ENCODE measurements at places on chromosomes 3 and 15.

DNA sequence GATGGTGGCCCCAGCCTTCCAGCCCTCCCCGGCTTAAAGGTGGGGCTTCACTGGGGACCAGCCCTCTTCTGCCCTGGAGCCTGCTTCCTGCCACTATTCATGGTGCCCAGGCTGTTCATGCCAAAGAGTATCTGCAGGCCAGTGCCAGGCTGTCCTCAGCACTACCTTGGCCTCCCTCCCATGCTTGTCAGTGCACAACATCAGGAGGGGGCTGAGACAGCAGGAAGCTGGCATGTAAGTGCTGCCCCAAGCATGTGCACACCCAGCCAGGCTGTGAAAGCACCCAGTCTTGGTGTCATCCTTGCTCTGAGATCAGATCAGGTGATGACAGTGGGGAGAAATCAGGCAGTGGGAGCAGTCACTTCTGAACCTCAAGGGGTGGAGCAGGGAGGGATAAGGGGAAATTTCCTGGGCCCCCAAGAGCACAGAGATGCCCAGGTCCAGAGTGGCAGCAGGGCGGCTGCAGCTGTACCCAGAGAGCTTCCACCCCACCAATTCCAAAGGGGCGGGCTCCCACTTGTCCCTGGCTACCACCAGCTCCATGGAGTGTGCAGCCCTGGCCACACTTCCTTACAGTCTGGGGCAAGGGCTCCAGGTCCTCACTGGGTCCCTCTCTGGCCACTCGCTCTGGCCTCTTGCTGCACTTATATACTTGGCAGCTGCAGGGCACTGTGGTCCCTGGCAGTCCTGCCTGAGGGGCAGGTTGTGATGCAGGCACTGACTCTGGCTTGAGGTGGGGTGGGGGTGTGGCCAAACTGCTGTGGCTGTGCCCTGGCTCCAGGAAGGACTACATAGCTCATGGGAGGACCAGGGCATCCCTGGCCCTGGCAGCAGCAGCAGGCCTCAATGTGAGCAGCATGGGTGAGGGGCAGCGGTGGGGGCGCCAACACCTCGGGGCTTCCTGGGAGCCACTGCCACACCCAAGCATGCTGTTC lies 91.4 kb upstream of the TNFSF10 start:
- DNase-seq: no peak

DNA sequence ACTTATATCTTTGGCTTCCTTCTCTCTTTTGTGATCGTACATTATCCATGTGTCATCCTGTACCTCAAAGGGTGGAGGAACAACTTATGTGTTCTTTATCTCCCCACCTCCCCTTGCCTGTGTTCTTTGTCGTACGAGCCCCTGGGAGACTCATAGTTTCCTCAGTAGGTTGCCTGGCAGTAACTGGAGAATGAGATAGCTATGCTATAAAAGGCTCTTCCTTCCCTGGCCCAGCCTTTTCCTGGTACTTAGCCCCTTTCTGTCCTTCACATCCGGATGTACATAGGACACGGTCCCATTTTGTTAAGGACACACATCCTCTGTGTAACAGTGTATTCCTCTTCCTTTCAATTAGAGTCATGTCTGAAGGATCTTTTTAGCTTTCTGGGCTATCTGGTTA lies 32.1 kb downstream of the PLCL2 start:
- no peak for DNase-seq

DNA sequence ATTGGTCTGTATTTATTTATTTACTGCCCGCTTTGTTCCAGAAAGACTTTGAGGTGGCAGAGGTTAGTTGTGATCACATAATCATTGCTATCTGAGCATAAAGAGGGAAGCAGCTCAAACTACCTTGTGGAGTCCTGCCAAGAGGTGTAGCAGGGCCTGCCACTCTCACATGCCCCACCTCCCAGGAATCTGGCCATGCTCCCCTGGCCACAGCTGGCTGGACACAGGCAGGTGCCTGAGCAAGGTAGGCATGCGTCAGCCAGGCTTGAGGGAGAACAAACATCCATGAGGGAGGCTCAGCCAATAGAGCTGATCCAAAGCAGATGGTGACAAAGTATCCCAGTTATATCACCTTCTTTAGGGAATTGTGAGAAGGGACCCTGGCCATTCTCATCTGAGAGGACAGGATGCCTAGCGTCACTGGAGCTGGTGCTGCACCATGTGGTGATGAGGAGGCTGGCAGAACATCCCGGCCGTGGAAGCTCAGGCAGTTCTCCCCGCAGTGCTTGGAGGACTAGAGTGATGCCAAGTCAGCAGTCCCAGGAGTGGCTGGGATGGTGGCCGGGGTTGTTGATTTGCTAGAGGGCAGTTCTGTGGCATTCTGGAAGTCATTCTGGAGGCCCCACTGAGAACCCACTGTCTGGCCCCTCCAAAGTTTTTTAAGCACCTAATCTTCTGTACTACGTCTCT lies 6.8 kb upstream of the POLG start:
- no peak for DNase-seq

DNA sequence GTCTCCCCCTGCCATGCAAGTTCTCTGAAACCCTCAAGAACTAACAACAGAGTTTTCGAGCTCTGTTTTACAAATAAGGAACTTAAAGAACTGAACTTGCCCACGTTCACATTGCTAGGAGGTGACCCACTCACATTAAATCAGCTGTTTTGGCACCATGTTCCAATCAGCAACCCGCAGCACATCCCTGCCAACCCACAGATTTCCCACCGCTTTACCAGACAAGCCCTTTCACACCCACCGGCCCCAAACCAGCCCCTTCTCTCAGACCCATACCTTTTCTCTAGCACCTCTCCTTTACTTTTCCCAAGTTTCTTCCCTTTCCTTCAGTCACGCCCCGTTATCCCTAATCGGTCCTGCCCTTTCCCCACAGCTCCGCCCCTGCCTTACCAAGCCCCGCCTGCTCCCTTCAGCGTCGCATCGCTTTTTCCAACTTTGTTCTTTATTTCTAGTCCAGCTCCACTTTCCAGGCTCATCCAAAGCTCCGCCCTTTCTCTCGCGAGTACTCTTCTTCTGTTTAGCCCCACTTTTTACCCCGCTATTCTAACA lies 804 bp upstream of the BRPF1 start:
- DNase-seq: no peak

- DNase-seq: no peak
Measured at GRCh38 chr3:133368371-133369067, 31.3 kb upstream of the BFSP2 start.

- DNase-seq: no peak
Measured at GRCh38 chr3:58557491-58557890, 19.7 kb downstream of the FAM107A start.

DNA sequence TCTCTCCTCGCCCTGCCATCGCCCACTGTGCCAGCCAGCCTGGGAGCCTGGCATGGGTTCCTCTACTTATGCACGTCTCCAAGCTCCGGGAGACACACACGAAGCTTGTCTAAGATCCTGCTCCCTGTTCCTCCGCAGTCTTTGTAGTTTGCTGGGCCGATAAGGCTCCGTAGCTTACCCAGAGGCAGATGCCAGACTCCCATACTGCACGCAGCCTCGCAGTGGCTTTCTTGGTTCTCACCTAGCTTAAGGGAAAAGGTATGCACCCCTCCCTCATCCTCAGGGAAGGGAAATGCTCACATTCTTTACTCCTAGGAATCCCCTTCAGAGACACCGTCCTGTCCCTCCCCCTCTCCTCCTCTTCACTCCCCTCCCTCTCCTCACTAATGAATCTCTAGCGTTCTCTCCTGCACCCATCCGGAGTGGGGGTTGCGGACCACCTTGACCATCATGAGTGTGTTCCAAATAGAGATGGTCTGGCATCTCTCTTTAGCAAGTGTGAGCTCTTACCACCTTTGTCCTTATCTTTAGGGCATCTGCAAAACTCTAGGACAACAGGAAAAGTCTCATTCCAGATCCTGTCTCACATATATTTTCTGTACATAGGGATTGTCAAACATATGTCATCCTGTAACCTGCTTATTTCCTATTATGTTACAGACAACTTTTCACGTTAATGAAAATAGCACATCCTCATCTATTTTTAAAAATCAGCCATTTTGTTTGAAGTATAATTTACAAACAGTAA lies 56.5 kb downstream of the TMEM266 start:
- DNase-seq: no peak

DNA sequence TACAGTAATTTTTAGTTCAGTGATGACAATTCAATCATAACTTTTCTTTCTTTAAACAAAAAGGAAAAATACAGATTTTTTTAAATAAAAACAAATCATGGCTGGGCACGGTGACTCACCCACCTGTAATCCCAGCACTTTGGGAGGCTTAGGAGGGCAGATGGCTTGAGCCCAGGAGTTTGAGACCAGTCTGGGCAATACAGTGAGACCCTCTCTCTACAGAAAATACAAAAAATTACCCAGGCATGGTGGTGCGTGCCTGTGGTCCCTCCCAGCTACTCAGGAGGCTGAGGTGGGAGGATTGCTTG lies 25.6 kb upstream of the ATG7 start:
- DNase-seq: no peak

GRCh38 chr3:106428565-106428994 lies 559.8 kb upstream of the CBLB start:
- no peak for DNase-seq

GRCh38 chr15:80597076-80597475 lies 98.0 kb upstream of the ABHD17C start:
- no peak for DNase-seq

GRCh38 chr3:167397826-167398225 lies 17.7 kb upstream of the ZBBX start:
- no peak for DNase-seq

- DNase-seq: no peak
Measured at GRCh38 chr3:45387171-45387570, 1.2 kb upstream of the LARS2 start.

GRCh38 chr15:40918146-40918798 lies 10.9 kb upstream of the DLL4 start:
- no peak for DNase-seq

DNA sequence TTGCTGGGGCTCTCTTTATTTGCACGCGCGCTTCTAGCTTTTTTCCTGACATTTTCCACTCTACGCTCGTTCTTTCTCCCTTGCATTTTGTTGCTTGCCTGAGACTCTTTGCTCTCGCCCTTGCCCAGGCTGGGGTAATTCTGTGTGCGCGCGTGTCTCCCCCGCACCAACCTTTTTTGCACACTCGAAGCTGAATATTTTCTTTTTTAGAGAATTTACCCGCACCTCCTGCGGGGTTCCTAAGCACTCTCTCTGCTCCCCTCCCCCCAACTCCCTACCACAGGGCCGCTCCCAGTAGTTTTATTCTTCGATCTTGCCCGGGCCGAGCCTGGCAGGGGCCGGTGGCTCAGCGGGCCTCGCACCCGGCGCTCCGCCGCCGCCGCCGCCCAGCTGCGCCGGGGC lies 732 bp downstream of the FAM43A start:
- DNase-seq: no peak

GRCh38 chr3:126129398-126129891 lies 45.5 kb upstream of the SLC41A3 start:
- peak; percentile 1 for DNase-seq

GRCh38 chr15:82146990-82147461 lies 101.2 kb upstream of the MEX3B start:
- DNase-seq: no peak

- no peak for DNase-seq
Measured at GRCh38 chr3:131658115-131658514, 155.3 kb upstream of the MRPL3 start.

- no peak for DNase-seq
Measured at GRCh38 chr15:100686725-100687473, 84.5 kb downstream of the ASB7 start.

- DNase-seq: no peak
Measured at GRCh38 chr15:63794271-63794670, 39.5 kb downstream of the HERC1 start.

DNA sequence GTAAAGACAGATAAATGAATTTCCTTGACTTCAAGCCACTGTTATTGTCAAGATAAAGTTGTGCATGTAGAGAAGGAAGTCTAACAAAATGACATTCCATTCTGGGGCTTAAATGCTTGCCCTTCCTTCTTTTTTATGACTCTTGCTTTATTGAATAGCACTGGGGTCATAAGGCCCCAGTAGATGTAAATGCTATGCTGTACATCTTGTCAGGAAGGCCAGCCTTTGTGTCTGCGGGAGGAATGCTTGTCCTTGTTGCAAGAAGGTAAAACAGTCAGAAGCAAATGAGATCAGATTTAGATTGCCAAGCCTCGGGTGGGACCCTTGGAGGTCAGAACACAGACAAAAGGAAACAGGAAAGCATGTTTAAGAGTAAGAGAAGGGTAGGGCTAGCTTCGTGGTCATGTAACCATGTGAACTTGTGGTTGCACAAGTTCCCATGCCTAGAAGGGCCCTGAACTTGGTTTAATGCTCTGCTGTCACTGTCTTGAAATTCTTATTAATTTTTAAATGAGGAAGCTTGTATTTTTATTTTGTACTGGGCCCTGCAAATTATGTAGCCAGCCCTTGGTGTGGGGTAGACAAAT lies 81.5 kb downstream of the PPM1L start:
- DNase-seq: no peak

DNA sequence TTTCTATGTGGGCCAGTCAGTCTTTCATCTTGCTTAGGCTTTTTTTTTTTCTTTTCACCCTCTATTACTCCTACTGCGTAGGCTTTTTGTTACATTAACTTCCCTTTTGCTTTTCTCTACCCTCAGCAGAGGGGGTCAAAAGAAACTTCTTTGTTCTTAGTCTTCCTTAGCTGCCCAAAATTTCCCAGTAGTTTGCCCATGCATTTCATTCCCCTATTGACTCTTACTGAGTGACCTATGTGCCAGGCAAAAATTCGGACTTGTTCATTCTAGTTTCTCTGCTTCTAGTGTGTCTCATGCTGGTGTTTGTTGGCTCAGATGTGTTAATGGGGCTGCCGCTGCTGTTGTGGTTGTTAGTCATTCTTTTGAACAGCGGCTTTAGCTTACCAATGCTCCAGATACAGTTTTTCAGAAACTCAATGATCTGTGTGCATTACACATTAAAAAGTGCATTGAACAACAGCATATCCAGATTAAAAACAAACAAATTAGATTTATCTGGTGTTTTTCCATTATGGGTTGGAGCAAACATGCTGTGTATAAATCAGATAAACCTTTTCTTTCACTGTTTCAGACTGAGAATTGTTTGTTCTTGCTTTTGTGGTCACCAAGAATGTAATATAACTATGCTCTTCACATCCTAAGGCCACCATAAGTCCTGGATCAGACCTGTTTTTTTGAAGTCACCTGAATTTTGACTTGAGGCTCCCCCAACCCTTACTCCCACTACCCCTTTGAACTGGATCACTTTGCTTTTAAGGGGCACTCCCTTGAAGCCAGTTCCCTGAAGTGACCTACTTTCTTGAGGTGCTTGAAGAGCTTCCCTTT lies 43.1 kb downstream of the PDE8A start:
- DNase-seq: no peak

DNA sequence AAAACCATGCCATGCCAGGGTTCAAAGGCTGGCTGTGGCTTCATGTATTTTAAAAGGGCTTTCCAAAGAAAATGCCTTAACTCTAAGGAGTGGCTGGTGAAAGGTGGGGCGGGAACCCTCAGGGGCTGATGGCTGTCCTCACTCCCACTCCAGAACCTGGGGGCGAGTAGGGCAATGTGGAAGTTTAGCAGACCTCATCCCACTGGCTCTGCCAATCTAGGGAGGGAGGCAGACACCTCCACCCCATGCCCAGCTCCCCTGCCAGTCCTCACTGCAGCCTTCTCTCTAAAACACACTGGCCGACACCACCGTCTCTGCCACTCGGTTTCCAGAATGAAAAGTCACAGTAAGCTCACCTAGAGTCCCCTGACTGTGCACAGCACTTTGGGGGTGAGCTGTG lies 99.5 kb downstream of the TMEM266 start:
- no peak for DNase-seq

All from activated T-helper 1 cell treated with anti-CD3 and anti-CD28 coated beads, Interleukin-2, amount 50 U/mL, for 16 hours (primary cell).